Activated CD8-positive, alpha-beta memory T cell treated with anti-CD3 and anti-CD28 coated beads, Interleukin-2, amount 50 U/mL, for 4 hours (primary cell): ENCODE measurements at places on chromosomes 5 and 9.

DNA sequence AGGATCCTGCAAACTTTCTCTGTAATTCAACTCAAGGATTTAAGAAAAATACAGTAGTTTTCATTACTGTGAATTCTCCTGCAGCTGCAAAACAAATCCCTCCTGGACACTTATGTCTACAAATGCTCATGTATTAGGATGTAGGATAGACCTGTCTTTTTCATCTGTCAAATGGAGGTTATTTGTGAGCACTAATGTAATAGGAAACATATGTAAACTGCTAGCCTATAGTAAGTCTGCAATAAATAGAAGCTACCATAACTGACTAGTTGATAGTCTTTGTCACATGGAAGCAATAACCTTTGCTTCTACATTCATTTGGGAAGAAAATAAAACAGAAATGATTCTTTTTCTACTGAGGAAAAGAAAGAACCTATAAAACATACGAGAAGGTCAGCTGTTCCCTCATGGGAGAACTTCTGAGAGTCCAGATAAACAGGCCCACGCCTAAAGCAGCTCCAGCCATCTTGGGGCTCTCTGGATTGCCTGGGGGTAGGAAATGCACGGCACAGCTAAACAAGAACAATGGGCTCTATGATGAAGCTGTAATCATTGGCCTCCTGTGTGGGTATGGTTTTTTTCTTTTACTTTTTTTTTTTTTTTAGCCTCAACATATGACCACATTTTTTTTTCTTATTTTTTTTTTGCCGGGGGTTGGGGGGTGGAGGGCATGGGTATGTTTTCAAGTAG, 6.2 kb downstream of the KCNV2 start:
- no peak for DNase-seq

DNA sequence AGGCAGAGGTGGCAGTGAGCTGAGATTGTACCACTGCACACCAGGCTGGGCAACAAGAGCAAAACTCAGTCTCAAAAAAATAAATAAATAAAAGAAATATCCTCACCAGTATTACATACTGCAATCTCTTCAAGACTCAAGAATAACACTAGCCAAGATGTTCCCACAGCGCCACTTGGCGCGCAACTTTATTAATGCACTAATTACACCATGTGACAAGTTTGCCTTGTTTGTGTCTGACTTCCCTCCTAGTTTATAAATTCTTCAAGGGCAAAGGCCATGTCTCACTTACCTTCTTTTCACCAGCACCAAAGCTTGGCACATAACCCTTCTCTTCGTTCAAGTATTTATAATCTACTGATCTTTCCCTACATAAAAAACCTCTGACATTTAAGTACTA, 4.8 kb downstream of the SKP1 start:
- DNase-seq, result no peak

- no peak for DNase-seq
These were observed 146.6 kb downstream of the RAPGEF6 start for GRCh38 chr5:131488463-131488862.

DNA sequence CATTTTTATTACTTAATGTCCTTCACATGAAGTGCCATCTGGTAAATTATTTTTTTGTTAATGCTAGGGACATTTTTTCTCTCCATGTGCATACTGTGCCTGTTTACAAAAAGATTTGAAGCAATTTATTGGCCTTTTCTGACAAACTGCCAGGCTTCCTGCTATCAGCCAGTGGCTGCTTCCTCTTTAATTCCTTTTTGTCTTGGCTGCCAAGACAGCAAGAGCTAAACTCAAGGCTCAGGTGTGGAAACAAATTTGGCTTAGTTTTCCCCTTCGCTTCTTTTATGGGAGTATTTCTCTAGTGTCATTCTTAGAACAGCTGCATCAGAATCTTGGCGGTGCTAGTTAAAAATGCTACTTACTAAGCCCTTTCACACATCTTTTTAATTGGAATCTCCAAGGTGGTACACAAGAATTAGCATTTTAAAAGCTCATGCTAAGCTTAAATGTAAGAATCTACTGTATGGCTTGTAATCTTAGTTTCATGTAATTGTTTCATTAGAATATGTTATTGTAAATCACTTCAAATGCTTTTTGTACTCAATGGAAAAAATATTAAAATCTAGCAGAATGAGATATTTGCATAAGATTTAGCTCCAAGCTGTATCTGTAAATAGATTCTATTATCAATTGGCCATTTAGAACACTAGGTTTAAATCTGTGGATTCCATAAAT, 134.2 kb upstream of the RASGRF2 start:
- no peak for DNase-seq

GRCh38 chr5:81353189-81353588, 40.7 kb downstream of the ACOT12 start:
- no peak for DNase-seq

DNA sequence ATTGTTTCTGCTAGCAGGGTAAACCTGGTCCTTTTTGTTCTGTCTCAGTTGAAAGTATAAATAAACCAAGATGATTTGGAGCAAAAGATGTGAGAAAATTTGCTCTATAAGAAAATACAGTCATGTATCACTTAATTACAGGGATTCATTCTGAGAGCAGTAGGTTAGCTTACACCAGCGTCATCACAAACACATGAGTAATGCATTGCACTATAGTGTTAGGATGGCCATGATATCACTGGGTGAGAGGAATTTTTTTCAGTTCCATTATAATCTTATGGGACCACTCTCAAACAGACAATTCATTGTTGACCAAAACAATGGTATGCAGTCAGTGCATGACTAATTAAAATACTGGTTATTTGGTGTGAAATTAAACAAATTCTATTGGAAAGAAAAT, 430.9 kb downstream of the CHSY3 start:
- no peak for DNase-seq

DNA sequence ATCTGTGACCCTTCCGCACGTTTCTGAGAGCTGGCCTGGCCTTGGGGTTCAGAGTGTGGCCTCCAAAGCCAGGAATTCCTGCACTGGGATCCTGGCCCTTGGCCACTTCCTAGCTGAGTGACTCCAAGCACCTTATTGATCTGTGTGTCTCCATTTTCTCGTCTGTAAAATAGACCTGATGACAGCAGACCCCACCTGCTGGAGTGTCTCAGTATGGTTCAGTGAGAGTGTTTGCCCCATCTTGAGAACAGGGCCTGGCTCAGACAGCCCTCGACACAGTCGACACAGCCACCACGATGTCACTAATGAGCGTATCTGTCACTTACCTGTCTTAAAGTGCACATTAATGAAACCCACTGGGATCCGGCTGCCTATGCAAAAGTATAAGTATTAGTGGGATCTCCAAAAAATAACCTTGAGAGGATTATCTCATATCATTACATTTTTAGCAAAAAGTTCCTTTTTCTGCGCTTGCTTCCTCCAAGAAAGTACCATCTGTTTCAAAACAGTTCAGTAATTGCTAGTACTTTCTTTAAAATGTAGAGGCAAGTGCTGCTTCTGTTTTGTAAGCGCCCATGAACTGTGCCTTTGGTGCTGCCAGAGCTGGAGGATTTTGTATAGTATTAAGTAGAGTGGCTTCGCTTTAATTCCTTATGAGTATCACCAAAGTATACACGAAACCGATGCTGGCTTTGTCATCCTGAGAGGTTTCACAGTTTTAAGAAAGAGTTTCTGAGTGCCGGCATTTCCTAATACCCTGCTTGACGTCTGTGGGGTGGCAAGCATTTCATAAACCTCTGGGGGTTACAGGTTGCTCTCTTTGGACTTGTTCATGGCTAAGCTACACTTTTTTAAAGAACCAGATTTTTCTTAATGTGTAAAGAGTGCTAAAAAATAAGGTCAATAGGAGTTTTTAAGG, 31.7 kb downstream of the UBE2QL1 start:
- no peak for DNase-seq

- no peak for DNase-seq
These were observed 64.0 kb downstream of the SFXN1 start for GRCh38 chr5:175542232-175542965.

- DNase-seq, result no peak
These were observed 81.5 kb upstream of the ARAP3 start for GRCh38 chr5:141763541-141763940.

DNA sequence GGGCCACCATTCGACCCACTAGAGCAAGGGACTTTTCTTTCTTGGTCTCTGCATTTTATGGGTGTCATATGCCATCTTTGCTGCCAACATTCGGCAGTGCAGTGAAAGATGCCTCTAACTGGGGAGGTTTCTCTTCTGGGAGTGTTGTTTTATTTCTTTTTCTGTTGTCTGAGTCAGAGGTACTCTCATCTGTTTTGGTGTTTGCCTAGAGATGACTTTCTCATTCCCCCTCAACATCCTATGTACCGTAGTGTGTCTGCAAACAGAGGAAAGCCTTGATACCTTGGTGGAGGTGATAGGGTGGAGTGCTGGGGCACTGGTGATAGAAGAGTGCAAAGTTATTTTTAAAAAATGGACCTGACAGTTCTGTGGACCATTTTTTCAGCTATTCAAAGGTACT, 182.1 kb downstream of the ARHGAP26 start:
- DNase-seq, result no peak

- no peak for DNase-seq
These were observed 1740.1 kb upstream of the WWC1 start for GRCh38 chr5:166551384-166551783.
